ENCODE measurements at places on chromosomes 3 and 15.

GRCh38 chr3:101976473-101976872 lies 127.2 kb downstream of the NFKBIZ start:
- no peak for DNase-seq

GRCh38 chr3:156750191-156750873 lies 75.8 kb upstream of the LEKR1 start:
- no peak for DNase-seq

DNA sequence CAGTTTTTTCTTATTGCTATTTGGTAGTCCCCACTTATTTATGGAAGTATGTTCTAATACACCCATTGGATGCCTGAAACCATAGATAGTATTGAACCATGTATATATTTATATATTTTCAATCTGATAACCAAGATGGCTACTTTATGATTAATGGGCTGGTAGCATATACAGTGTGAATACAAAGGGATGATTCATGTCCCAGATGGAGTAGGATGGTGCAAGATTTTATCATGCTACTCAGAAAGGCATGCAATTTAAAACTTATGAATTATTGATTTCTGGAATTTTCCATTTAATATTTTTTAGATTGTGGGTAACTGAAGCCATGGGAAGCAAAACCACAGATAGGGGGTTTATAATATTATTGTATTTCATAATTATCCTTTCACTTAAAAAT lies 35.2 kb downstream of the AP4E1 start:
- no peak for DNase-seq

GRCh38 chr3:64993781-64994180 lies 306.0 kb upstream of the ADAMTS9 start:
- no peak for DNase-seq

DNA sequence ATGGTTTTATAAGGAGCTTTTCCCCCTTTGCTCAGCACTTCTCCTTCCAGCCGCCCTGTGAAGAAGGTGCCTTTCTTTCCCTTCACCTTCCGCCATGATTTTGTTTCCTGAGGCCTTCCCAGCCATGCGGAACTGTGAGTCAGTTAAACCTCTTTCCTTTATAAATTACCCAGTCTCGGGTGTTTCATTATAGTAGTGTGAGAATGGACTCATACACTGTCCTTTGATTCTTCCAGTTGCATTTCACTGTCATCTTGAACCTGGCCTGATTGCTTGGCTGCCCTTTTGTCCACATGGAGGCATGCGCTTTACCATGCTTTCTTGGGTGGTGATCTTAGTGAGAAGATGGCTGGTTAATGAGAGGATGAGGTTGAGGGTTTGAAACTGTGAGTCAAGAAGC lies 23.2 kb downstream of the USP13 start:
- no peak for DNase-seq

- DNase-seq, result no peak
These were observed 51.6 kb downstream of the QTRT2 start for GRCh38 chr3:114108137-114108536.

DNA sequence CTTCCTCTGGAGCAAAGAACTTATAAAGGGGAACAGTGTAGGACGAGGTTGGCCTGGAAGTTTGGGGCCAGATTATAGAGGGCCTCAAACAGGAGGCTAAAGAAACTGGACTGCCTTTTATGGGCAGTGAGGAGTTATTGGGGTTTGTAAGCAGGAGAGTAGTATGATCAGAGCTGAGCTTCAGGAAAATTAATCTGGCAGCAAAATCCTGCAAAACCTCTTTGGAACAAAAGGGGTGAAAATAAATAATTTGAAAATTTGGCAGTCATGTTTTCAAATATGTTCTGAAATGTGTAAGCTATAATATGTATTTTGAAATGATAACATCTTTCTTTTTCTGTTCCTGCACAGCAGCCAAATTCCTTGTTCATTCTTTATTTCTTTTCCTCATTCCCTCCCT lies 164.9 kb downstream of the THSD4 start:
- DNase-seq, result no peak

DNA sequence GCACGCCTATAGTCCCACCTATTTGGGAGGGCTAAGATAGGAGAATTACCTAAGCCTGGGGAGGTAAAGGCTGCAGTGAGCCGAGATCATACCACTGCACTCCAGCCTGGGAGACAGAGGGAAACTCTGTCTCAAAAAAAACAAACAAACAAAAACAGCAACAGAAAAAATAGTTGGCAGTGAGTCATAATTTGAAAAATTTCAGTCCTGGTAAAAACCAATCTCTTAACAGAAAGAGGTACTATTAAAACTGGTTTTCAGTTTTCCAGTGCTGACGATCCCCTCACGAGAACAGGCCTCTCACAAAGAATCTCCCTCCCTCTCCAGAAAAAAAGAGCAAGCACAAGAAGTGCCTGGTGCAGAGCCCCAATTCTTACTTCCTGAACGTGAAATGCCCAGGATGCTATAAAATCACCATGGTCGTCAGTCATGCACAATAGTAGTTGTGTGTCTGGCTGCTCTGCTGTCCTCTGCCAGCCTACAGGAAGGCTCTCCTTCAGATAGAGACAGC lies 22.8 kb upstream of the MAP4 start:
- DNase-seq, result no peak

- DNase-seq, result no peak
These were observed 375.4 kb downstream of the EPHA6 start for GRCh38 chr3:97189835-97190234.

GRCh38 chr3:39221141-39221530 lies 28.7 kb upstream of the XIRP1 start:
- no peak for DNase-seq

GRCh38 chr15:71116366-71116765 lies 1.1 kb downstream of the THSD4 start:
- DNase-seq, result no peak

- DNase-seq, result no peak
These were observed 2.6 kb upstream of the ULK3 start for GRCh38 chr15:74845581-74845980.

DNA sequence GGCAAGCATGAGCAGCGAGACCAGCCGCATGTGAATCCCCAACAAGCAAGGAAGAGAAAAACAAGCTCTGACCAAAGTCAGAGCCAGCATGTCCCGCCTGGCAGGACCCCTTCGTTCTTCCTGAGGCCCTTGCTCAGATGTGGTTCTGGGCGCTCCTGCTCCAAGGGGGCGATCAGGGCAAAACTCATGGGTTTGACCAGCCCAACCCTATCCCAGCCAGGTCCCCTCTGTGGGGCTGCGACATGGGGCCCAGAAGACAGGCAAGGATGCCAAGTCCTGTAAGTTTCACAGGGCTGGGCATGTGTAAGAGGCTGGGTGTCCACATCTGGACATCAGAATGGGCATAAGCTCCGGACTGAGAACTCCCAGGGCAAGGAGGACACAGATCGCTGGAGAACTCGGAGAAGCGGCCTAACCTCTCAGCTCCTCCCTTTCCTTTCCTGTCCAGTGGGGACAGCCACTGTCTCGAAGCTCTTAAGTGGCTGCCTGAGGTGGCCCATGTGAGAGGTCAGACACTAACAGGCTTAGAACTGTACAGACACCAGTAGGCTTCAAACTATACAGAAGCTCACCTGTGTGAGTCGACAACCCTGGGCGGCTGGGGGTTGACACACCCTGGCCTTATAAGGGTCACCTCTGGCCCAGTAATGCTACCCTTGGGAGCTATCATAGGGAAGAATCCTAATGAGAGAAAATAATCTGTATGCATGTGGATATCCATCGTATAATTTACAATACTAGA lies 48.9 kb downstream of the XXYLT1 start:
- no peak for DNase-seq

DNA sequence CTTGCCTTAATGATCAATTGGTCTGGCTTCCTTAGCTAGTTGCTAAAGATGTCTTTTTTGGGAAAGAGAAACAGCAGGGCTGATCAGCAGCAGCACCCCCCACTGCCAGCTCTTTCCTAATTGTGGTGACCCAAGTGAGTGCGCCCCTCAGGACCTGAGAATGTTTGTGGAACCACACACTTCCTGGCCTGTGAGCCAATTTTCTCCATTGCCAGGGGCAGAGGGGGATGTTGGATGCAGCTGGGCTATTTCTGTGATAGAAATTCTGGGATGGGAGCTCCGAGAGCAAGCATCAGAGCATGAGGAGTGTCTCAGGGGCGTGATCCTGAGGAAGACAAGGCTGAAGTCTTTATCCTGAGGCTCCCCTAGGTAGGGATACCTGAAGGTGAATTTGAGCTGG lies 66.6 kb downstream of the CLDN11 start:
- no peak for DNase-seq

DNA sequence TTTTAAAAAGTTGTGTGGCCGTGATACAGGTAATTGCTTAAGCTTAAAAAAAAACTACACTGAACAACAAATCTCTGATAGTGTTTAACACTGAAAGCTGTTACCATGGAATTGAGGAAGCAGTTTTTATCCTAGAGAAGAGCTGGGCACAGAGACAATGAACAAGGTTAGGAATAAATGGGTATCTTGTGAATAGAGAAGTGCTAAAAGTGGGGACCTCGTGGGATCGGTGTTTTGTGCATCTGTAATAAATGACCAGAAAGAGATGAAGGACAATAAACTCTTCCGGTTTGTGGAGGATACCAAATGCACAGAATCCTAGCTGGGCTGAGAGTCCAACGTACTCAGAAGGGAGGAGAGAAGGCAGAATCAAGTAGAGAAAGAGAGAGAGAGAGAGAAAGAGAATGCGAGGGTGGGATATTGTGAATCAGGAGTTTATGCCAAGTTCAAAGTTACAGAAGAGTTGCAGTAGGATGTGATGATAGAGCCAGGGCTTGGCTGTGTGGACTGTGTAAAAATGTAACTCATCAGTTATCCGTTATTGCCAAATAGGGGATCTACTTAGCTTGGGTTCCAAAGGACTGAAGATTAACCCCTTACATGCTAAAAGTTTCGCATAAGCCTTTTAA lies 148.9 kb downstream of the IL20RB start:
- no peak for DNase-seq

Data from stimulated activated CD4-positive, alpha-beta T cell treated with anti-CD3 and anti-CD28 coated beads, TNF-alpha, amount 100 ng/mL, for 1 hour (primary cell).